Esophagus squamous epithelium (tissue), 5 donors: ENCODE measurements at places on chromosomes 5 and 9.

DNA sequence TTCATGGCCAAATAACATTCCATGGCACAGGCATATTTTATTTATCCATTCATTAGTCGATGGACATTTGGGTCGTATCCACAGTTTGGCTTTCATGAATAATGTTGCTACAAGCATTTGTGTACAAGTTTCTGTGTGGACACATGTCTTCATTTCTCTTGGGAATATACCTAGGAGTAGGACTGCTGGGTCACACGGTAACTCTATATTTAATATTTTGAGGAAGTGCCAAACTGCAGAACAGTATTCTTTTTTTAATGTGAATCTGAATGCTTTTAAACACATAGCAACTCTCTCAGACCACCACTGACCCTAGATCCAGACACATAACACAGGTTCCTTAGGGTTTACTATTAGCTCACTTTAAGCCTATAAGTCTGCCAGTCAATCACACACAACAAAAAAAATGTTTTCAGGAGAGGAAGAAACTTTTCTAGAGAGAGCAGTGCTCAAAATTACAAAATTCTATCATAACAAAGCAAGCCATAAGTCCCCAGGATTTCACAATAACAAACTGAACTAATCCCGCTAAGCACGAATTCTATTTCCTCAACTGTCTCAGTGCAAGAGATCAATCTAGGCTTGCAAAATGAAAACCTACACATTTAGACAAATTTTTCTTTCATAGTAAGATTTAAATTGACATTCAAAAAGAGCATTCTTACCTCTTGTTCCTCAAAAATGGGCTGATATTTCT lies 41.8 kb upstream of the GABBR2 start:
- DNase-seq: no peak

- no peak for DNase-seq
Observed at GRCh38 chr9:114953959-114954358, 23.6 kb upstream of the TNFSF8 start.

GRCh38 chr5:1370006-1370405 lies 25.1 kb upstream of the CLPTM1L start:
- DNase-seq: no peak

DNA sequence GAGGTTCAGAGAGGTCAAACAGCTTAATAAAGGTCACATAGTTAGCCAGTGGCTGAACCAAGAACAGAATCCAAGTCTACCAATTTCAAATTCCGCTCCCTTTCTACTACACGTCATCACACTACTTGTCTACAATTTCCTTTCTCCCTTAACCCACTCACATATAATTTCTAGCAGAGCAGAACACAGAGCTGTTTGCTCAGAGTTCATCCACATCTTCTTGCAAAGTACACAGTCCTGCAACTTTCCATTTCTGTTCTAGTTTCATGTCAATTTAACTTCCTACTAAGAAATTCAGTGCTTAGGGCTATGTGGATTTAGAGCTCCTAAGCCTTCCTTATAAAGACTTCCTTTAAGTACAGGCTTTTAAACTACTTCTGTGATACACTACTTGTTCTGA lies 61.3 kb downstream of the MEGF9 start:
- DNase-seq: no peak

GRCh38 chr9:90965226-90966030 lies 163.8 kb downstream of the SYK start:
- no peak for DNase-seq

DNA sequence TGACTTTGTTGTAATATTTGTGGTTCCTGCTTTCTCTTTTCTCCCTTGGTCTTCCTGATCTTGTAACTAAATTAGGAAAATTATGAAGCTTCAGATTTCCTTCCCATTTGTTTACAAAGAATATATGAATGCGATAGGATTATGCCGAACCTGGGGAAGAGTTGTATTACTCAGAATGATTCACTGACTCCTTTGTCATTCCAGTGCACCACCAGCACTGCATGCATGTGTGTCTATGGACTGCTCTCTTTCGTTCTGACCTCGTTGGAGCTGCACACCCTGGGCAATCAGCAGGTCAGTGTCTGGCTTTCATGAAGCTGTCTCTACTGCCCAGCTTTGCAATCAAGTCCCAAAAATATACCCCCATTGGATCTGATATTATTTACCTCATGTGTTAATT lies 25.5 kb downstream of the NUP188 start:
- DNase-seq: no peak

GRCh38 chr9:21683484-21684175 lies 118.8 kb upstream of the MTAP start:
- DNase-seq: no peak

- DNase-seq: no peak
Observed at GRCh38 chr5:111743988-111744387, 13.0 kb downstream of the NREP start.

DNA sequence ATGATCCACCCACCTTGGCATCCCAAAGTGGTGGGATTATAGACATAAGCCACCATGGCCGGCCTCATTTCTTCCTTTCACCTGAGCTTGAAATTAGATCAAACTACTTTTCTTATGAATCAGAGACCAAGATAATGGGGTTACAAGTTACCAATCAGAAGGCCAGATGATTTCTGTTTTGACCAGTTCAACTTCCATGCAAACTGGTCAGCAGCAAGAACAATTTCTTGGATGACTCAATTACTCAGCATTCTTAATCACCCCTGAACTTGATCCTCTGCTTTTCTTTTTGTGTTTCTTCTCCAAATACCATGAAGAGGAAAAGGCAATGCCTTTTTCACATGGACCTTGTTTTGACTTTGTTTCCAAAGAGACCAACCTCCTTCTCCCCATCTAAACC lies 10.0 kb upstream of the PLIN2 start:
- DNase-seq: no peak

DNA sequence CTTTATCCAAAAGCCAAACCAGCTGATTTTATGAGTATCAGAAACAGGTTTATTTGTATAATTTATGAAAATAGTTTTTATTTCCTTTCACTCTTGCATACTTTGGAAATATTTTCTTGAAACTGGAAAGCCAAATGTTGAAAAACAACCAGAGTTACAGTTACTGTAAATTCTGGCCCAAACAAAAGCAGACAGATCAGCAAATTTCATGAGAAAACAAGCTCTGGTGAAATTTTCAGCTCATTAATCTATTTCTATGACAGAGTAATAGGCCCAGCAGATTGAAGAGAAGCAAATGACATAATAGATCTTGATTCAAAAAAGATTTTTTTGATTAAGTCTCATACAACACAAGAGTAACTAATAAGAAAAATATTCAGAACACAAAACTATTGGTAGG lies 182.7 kb downstream of the ENC1 start:
- DNase-seq: no peak

DNA sequence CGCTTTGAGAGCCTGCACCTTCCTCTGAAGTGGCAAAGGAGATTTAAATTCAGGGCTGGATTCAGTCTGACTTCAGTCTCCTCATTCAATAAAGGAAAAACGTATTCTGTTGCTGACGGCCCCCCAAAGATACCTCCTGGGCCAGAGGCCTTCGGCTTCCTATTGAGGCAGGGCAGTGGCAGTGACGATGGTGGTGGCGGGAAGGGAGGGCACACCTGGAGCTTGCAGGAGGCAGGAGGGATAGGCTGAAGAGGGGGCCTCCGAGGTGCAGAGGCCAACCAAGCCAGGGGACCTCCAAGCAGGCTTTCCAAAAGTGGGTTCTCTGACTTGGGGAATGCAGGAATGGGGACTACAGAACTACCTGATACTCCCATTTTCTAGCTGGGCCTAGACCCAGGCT lies 15.9 kb downstream of the RNF44 start:
- DNase-seq: no peak

DNA sequence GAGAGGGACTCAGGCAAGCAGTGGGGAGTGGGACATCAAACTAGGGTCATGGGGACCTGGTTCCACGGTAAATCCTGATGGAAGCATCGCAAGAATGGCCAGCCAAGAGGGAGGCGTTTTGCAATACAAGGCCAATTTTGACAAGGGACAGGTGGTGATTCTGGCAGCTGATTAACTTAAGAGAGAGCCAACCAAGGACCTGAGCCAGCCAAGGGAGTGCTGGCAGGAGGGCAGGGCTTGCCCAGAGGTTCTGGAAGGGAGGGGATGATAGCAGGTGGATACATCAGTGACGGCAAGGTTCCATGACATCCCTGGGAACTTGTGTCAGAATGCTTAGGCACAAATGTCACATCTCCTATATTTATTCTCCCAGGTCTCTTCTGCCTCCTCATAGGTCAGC lies 32.8 kb upstream of the PUM3 start:
- no peak for DNase-seq

DNA sequence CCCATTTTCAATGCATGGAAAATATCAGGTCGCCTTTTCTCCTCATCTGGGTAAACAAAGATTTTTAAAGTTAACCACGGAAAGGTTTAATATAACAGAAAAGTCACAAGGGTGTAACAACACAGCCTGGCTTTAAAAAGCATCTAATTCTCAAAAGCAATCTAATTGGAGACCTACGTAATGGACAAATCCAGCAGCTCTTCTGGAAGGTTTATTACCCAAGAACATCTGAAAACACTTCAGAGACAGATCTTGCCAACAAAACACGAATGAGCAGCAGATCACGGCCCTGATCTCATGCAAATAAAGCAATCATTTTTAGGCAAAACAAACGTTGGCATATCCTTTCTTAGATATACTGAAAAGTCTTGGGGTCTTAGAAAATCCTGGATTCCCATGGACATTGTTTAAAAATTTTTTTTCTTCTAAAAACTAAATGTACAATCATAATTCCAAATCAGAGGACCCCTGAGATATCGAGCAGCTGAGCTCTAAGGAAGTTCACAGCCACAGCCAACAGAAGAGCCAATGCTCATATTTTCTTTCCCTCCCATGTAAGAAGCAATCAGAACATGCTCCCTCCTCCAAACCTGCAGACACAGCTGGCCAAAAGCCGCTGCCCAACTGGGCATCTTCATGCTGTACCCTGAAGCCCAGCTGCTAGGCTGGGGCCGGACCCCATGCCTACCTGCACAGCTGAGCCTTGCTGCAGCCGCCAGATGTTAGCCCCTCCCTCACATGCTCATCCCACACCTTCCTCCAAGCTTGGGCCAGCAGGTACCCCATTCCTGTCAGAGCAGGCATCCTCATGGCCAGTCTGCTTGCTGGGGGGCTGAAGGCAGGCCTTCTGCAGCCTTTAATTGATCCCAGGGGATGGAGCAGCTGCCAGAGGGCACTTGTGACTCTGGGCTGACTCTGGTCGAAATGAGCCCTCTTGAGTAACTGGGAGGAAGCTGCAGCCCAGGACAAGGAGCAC lies 11.2 kb downstream of the ANKS6 start:
- DNase-seq: no peak

DNA sequence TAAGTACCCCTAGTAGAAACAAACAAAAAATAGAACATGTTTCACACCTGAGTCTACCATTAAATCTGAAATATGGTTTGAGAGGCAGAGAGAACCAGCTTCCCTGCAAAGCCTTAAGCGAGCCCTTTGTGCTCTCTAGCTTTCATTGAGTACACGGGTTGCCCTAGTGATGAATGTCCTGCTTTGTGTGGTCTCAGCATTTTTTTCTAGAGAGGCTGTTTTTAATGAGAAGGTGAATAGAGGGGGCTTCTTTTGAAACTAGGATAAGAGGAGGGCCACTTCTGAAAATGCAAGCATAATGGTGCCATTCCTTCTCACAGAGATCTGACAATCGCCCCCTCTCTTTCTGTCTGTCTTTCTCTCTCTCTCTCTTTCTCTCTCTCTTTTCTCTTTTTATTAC lies 131.3 kb downstream of the MACIR start:
- no peak for DNase-seq

DNA sequence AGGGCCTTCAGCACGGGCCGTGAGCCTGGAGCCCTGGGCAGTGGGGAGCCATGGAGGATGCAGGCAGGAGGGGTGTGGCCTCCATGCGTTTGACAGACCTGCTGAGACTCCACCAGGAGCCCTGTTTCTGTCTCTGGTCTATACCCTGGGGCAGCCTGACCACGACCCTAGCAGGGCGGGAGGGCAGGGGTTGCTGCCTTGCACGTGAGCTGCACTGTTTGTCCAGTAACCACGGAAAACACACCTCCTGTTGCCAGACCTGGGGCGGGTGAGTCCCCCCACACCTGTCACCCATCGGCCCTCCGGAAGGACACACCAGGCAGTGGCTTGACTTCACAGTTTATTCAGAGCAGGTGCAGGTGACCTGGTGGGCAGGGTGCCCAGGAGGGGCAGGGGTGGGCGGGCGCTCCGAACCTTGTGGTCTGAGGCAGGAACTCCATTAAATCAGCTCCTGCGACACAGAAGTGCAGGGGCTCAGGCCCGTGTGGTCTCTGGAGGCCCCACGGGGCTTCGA lies 3.9 kb downstream of the LCN8 start:
- DNase-seq: no peak

DNA sequence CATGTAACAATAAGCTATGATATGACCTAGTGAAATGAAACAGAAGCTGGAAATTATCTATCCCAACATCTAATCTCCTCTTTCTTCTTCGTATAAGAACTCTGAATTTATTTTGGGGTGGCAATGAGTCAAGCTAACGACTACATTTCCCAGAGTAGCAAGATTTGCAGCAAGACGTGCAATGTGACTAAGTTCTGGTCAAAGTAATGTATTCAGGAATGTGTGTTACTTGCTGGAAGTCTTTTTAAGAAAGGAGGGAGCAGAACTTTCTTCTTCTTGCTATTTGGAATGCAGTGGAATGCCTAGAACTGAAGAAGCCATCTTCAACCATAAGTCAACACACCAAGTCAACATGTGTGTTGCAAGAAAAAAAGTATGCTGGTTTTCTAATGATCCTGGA lies 406.6 kb upstream of the MEF2C start:
- no peak for DNase-seq

DNA sequence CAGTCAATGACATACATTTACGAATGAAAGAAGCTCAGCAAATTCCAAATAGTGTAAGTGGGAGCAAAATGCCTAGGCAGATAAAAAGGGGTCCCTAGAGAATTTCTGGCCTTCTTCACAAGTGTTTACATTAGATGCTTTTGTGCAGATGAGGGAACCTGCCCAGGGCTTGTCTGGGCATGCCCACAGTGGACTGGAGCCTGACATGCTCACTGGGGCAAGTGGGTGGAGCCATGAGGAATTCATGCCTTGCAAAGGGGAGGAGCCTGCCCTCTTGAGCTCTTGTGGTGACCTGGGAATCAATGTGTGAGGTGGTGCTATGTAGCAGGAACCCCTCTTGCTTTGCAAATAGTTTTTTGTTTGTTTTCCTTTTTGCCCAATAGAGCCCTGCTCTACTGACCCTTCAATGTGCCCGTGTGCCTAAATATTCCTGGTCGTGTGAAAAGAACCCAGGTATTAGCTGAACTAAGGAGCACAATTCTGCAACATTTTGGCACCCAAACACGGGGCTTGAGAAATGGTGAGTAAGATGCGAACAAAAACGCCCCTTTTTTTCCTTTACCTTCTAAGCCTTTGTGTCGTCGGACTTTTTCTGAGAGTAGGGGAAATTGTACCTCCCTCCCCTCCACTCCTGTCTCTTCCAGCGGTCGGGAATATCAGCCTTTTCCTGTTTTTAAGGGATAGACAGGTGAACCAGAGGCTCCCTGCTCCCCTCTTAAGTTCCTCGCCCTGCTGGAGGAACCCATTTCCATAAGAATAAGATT lies 433.8 kb upstream of the CDH9 start:
- no peak for DNase-seq

DNA sequence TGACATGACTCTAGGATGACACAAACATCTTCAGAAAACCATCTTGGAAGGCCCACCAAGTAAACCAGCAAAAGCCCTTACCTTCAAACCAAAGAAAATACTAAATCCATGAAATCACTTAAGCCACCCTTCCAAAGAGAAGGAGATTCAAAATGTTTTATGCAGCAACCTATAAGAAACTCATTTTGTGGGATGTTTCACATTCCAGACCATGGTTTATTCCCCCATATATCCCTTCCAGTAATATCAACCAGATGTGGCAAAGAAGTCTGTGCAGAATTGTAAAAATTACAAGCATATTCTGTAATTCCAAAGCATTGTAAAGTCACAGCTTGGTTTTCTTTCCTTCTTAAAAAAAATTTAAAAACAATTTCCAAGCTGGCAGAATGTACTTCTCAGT lies 117.4 kb downstream of the SLIT3 start:
- DNase-seq: no peak
